ENCODE measurements at places on chromosomes 3 and 15. TPM values are rescaled to one million over a fixed set of nuclear protein-coding genes. Genes with fewer than 3 reads are reported as not detected.

DNA sequence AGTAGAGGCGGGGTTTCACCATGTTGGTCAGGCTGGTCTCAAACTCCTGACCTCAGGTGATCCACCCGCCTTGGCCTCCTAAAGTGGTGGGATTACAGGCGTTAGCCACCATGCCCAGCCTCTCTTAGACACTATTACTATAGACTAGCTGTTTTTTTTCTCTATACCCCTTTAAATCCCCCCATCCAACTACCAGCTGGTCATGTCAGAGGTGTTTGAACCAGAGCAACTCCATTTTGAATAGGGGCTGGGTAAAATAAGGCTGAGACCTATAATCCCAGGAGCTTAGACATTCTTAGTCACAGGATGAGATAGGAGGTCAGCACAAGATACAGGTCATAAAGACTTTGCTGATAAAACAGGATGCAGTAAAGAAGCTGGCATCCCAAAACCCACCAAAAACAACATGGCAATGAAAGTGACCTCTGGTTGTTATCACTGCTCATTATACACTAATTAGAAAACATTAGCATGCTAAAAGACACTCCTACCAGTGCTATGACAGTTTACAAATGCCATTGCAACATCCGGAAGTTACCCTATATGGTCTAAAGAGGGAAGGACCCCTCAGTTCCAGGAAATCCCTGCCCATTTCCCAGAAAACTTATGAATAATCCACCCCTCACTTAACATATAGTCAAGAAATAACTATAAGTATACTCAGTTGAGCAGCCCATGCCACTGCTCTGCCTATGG, 57.8 kb upstream of the GPD1L start:
- no peak for DNase-seq

- no peak for DNase-seq
Measured at GRCh38 chr15:90221246-90221900, 12.4 kb downstream of the CIB1 start.

GRCh38 chr3:133857767-133858166, 37.9 kb downstream of the RAB6B start:
- DNase-seq, result no peak

DNA sequence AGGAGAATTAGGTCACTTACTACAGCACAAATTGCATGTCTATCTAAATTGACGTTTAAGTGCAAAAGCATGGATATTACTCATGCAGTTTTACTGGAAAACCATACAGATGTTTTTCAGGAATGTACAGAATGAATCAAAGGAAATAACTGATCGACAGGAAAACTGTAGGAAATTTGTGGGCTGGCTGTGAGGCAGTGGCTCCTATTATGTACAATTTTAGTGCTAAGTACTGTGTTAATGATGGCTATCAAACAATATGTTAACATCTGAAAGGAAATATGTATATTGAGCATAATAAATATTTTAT, 6.9 kb downstream of the NUDT16 start:
- DNase-seq, result no peak

DNA sequence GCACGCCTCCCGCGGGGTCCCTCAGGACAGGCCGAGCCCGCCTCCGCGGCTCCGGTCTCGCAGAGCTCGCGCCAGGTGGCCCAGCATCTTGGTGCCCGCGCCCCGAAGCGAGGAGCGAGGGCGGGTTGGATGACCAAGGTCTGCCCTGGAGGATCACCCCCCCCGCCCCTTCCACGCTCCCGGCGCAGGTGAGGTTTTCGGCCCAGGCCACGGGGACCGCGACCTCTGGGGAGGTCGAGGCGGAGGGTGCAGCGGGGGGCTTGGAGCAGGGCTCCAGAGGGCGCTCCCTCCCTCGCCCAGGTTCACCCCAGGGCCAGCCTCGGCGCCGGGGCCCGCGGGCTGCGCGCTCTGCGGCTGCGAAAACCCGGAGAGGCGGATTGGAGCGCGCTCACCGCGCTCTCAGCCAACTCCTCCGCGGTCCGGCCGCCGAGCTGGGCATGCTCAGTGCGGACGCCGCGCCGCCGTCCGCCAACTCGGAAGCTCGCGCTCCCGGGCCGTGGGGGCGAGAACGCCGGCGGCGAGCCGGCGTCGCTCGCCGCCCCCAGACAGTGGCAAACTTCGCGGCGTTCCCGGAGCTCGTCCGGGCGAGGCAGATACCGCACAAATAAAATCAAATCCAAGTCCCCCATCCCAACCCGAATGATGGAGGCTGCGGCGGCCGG, at the start of gene MED12L:
MED12L (plus strand) TSS at position 438 of the 662 bp plus-strand sequence. CDS start 1,263 bp downstream, outside the sequence.
- peak; percentile 46 for DNase-seq

DNA sequence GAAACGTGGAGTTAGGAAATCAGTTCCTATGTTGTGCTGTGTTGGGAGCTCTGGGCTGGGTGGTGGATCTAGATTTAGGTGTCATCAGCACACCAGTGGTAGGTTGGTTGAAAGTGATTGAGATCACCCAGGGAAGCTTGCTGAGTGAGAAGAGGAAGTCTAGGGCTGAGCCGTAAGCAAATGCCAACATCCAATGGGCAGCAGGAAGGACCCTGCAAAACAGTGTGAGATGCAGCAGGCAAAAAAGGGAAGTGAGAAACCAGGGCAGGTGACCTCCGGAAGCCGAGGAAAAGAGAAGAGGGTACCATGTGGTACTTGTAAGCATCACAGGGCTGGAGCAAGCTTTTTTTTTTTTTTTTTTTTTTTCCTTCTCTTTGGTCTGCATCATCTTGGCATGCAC, 15.9 kb upstream of the COPG1 start:
- DNase-seq, result no peak

- DNase-seq, result no peak
Measured at GRCh38 chr3:88117683-88118082, 32.1 kb upstream of the C3orf38 start.

GRCh38 chr3:173891272-173892100, 493.9 kb downstream of the NLGN1 start:
- no peak for DNase-seq

- no peak for DNase-seq
Measured at GRCh38 chr3:63875510-63875909, 11.8 kb downstream of the ATXN7 start.

DNA sequence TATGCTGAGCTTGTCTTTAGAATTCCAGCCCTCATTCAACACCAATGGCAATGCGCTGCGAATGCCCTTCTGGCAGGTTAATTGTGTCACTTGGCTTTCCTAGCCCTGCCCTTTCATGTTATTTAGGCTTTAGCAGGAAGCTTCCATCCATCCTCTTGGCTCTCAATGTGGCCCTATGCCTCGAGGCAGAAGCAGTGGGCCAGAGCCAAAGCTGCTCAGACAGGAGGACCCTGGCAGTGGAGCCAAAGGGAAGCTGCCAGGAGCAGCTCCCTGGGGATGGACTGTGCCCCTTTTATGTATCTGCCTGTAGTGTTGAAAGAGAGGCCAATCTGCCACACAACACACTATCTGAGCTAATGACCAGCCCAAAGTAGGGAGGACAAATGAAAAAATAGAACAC, 376.4 kb downstream of the CTNNB1 start:
- DNase-seq, result no peak

DNA sequence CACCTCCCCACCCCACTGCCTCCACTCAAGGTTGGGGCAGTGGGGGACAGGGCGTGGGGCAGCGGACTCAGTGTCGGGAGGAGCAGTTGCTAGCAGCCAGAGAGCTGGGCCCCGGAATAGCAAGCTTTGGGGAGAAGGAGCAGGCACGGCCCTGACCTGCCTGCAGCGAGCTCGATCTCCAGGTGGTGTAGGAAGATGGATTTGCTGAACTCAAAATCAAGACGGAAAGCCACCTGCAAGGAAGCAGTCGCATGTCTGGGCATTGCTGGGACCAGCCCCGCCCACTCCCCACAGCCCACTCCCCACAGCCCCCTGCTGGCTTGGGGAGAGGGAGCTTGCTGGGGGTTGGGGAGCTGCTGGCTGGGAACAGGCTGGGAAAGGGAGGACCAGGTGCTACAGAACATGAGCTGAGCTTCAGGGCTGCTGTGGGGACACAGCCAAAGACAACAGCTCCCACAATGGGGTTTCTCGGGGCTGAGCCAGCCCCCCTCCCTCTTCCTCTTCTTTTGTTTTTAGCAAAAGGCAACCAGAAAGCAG, 38.0 kb downstream of the FEM1B start:
- no peak for DNase-seq

The FMN1 gene
- polyA plus RNA-seq, result 0.42 TPM

GRCh38 chr15:68816158-68816557, 4.5 kb downstream of the ANP32A start:
- DNase-seq, result no peak

GRCh38 chr3:43180027-43180426, 74.1 kb upstream of the POMGNT2 start:
- peak; percentile 49 for DNase-seq

DNA sequence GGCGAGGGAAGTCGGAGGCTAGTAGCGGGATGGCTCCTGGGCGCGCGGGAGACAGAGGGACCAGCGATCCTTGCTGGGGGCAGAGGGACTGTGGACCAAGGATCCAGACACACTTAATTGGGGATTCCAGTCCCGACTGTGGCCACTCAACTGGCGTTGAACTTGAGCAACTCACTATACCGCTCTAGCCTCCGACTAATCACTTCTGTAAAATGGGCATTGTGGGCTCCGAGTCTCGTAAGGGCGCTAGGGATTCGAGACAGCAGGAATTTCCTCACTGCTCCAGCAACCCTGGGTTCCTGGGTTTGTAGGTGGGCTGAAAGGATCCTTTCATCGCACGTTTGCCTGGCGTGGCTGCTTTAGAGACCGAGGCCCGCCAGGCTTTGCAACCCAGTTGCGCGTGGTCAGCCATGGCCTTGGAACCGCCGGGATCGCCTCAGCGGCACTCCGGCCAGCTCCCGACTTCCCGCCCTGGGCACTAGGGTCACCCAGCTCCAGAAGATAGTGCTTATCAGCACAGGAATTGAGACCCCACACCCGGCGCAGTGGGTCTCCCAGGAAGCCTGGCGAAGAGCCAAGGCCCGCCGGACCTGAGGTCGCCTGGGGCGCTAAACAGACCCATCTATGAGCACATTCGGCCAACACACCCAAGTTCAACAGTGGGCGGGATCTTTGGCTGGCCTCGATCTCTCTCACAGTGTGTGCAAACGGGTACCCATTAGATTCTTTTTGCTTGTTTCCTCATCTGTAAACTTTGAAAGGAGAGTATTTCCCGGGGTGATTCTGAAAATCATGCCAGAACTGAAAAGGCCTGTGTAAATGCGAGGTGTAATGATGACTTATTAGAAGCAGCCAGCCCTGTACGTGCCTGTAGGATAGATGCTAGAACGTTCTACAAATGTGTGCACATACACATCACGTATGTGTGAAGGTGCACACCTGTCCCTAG, 9.9 kb downstream of the FOXL2 start:
- DNase-seq, result no peak

GRCh38 chr3:198071602-198072287, 111.7 kb downstream of the LMLN start:
- no peak for DNase-seq

GRCh38 chr3:49711489-49711888, 8.0 kb downstream of the AMIGO3 start:
- DNase-seq, result no peak

DNA sequence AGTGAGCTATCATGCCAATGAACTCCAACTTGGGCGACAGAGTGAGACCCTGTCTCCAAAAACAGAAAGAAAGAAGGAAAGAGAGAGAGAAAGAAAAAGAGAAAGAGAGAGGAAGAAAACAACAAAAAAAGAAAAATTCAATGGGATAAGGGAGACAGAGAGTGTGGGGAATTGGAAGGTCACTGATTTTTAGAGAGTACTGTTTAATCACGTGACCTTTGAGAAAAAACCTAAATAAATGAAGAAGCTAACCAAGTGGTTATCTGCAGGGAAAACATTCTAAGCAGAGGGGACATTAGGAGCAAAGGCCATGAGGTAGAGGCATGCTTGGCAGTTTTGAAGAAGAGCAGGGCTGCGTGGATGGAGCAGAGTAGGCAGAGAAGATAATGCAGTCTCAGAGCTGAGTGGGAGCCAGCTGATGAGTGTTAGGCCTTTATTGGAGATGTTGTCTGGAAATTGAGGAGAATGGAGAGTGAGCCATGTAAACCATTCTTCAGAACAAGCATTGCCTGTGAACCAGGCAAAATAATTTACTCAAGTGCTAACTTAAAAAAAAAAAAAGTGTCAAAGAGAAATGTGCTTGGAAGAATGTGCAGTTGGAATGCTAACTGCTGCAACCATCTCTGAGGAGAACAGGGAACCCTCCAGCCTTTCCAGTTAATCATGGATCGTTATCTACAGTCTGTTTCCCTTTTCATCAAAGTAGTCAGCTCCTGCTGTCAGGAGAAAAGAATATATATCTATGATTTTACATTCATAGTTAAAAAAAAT, 377.3 kb upstream of the SEMA6D start:
- DNase-seq, result no peak

GRCh38 chr15:62818691-62819090, 223.9 kb upstream of the TPM1 start:
- no peak for DNase-seq

- DNase-seq, result no peak
Measured at GRCh38 chr3:139434764-139435307, 41.5 kb downstream of the RBP2 start.

DNA sequence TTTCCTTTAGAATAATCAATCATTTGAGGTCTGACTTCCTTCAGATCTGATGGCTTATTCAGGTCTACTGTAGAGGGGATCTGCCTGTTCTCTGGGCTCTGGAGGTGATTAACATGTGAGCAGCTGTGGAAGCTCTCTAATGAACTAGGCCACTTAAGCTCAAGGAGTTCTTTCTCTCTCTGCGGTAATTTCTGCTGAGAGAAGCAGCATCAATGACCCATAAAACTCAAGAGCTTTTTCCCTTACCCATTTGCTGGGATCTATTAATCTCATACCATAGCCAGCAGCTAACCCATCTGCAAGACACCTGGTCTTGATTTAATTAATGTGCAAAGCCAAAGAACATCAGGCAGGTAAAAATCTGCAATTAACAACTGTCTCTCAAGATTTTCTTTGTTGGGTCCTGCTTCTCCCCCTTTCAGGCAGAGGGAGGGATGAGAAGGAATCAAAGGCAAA, 73.2 kb upstream of the DLG1 start:
- no peak for DNase-seq

DNA sequence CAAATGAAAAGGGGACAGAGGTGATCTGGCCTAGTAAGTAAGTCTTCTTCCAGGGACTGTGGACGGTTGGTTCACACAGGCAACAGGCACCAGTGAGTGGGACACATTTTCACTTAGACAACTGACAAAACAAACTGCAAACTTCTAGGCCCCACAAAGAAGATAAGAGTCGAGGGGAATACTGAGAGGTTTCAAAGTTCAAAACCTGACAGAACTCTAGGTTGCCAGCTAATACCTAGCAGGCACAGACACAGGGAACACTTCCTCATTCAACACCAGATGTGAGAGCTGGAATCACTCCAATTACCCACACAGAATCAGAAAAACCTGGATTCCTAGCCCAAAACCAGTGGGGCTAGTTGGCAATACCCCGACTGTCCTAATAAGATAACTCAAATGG, 621.7 kb downstream of the ZPLD1 start:
- DNase-seq, result no peak

The IL17RD gene
- not detected for polyA plus RNA-seq

DNA sequence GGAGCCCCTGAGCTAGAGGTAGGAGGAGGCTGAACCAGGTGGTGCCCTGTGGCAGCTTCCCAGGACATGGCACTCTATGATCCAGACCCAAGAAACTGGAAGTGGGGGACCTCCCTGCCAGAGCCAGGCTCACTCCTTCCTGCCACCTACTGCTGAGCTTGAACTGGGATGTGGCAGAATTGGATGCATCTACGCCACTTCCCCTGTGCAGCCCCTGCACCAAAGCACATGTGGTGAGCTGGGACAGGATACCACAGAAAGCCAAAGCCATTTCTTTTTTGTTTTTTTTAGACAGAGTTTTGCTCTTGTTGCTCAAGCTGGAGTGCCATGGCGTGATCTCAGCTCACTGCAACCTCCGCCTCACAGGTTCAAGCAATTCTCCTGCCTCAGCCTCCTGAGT, 518.0 kb upstream of the PPP2R3A start:
- DNase-seq, result no peak

The MYEF2 gene
- 2.4 TPM for polyA plus RNA-seq

GRCh38 chr3:169822983-169823382, 10.3 kb upstream of the LRRC34 start:
- no peak for DNase-seq

Measured in naive thymus-derived CD8-positive, alpha-beta T cell (primary cell).